ENCODE measurements at places on chromosomes 6 and 20. TPM values are rescaled to one million over a fixed set of nuclear protein-coding genes. Genes with fewer than 3 reads are reported as not detected.
A peak's percentile ranks its signal among the peaks of the same experiment; 100 is the strongest.

UBD gene
- 82.8 TPM for total RNA-seq

MAFB gene
- total RNA-seq: 0.17 TPM

SLC12A5 gene
- 2.1 TPM for total RNA-seq

LINC00237 gene
- total RNA-seq: not detected

DNA sequence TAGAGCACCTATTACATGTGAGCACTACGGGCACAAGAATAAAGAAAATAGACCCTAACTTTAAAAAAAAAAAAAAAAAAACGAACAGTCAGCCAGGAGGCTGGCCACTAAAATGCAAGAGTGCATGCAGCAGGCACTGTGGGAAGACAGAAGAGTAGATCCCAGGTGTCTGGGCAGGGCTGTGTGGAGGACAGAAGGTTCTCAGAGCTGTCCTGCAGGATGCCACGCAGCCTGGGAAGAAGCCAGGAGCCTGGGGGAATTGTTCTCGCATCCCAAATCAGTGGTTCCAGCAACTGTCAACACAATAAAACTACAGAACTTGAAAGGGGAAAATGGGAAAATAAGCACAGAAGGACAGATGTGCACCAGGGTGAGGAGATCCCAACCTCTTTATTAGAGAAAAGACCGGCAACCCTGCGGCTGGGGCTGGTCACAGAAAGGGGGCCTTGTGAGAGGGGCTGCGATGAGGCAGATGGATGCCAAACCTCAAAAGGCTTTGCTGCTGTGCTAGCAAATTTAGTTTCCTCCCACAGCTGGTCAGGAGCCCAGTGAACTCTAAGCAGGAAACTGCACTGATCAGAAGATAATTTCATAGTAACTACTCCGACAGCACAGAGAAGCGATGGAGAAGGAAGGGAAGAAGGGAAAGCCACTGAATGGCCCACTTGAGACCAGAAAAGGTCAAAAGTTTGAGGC lies 30.9 kb downstream of the MAP3K5 start:
- no peak for DNase-seq

DNA sequence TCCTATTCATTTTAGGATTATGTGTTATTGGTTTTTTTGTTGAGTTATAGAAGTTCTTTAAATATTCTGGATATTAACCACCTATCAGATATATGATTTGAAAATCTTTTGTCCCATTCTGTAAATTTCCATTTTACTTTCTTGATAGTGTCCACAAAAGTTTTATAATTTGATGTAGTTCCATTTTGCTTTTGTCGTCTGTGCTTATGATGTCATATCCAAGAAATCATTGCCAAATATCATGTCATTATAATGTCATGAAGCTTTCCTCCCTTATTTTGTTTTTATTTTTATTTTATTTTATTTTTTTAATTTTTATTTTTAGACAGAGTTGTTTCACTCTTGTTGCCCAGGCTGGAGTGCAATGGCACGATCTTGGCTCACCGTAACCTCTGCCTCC lies 21.0 kb upstream of the NANP start:
- DNase-seq: no peak

DNA sequence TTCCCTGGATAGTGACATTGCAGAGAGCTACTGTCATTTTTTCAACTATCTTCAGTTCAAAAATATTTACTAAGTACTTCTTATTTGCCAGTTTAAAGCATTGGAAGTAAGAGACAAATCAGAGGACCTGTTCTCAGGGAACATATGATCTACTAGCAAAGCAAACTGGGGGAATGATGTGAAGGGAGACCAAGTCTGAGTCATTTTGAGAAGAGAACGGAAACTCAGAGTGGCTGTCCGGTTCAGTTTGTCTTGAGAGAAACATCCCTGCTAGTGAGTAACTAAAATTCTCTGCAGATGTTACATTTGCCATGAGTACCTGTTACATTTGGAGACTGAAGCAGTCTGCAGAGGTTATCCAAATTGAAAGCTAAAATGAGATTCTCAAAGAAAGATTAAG lies 118.3 kb downstream of the KCNQ5 start:
- no peak for DNase-seq

DNA sequence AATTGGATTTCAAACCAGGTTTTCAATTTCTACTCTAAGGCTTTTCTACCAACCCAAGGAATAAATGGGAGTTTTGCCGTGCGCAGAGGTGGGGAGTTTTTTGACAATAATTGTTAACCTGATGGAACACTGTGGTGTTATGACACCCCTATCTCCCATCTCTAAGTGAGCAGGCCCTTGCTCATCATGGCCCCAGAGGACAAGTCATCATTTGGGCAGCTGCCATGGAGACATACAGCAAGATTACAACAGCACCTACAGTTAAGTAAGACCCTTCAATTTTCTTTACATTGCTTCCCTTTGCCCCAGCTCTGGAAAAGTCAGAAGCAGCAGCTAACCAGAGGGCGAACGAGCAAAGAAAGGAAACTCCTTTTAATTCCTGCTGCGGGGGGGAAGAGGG lies 54.3 kb downstream of the ADGRF5 start:
- no peak for DNase-seq

DNA sequence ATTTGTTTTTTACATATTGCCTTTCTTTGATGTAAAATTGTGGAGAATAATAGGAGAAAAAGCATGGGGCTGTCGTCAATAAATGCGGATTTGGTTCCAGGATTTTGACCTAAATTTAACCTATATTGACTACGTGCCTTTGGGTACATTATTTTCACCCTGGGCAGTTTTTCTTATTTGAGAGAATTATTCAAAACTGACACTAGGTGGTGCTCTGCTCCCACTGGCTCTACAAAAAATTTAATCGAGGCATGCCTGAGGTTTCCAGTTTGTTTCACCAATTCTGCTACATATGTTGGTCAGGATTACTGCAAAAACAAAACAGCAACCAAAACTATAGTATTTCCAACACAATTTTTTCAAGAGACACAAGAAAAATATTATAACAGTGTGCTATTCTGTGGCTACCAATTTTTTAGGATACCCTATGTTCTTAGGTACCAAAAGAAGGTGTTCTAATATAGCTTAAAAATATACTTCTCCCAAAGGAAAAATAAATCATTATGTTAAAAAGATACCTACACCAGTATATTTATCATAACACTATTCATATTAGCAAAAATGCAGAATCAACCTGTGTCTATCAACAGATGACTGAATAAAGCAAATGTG lies 48.6 kb upstream of the FABP7 start:
- peak; percentile 28 for DNase-seq

DNA sequence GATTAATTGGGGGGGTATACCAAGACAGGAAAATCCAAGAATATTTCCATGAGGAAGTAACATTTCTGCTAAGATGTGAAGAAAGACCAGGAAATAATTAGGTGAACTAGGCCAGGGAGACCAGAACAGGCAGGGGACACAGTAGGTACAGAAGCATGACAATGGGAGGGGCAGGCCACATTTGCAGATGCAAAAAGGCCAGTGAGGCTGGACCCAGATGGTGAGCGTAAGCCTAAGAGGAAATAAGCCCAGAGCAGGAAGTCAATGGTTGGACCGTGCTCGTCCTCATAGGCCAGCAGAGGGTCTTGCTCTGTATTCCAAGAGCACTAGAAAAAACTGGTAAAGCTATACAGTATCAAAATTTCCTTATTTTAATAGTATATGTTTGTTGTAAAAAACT lies 9.4 kb downstream of the CEP162 start:
- no peak for DNase-seq

DNA sequence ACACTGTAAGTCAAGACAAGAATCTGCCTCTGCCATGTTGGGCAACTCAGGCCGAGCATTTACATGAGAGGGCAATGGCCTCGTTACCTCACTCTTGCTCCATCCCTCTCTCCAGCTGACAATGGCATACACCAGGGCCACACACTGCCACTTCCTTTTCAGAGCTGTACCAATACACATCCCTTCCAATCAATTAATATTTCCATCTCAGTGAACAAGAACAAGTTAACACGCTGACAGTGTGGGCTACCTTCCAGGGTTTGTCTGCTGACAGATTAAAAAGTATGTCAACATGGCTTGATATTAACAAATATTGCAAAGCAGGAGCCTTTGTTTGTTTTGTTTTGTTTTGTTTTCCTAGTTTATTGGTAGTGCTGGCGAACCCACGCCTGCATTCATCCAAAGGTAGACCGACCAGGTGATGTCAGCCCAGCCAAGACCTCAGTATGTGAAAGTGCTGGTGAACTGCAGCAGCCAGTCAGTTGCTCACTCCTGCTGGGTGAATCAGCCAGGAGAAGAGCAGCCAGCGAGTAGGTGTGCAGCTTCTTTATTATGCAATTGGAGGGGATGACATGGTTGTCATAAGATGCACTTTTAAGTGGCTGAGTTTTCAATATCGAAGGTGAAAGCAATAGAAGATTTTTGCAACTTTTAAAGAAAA lies 487.3 kb upstream of the JARID2 start:
- no peak for DNase-seq

Measured in Calu3 (cell line).